Osteoblast (primary cell): ENCODE measurements at places on chromosomes 12 and 14. TPM values are rescaled to one million over a fixed set of nuclear protein-coding genes. Genes with fewer than 3 reads are reported as not detected.

DNA sequence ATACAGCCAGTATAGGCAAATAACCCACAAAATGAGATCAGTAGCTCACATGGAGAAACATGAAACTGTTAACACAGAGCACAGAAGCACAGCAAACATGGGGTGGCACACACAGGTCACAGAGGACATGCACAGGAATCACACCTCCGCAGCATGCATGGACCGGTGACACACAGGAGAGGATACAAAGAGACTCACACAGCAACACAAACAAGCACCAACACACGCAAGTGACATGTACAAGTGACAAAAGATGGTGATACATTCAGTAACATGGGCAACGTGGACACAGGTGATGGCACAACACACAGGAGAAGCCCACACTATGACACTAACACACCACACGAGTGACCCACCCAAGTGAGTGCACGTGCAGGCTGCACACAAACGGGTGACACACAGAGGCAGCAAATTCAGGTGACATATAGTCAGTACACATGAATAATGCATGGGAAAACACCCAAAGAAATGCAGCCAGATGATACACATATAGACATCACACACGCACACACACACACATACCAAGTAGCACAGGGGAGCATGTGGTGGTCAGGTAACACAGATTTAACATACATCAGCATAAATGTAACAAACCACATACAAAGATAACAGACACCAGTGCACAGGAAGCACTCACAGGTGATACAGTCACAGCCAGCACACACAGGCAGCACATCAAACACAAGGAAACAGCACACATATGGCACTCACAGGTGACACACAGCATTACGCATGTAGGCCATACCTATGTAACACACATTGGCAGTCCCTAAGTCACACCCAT, 216.0 kb upstream of the SFSWAP start:
- no peaks in the 10 kb centered on the region for H3K36me3 ChIP-seq
- no peak overlapping the region for H3K27ac ChIP-seq
- H3K4me3 ChIP-seq = no peak overlapping the region
- H3K4me1 ChIP-seq = no peaks in the 10 kb centered on the region
- H3K27me3 ChIP-seq = no peaks in the 10 kb centered on the region

DNA sequence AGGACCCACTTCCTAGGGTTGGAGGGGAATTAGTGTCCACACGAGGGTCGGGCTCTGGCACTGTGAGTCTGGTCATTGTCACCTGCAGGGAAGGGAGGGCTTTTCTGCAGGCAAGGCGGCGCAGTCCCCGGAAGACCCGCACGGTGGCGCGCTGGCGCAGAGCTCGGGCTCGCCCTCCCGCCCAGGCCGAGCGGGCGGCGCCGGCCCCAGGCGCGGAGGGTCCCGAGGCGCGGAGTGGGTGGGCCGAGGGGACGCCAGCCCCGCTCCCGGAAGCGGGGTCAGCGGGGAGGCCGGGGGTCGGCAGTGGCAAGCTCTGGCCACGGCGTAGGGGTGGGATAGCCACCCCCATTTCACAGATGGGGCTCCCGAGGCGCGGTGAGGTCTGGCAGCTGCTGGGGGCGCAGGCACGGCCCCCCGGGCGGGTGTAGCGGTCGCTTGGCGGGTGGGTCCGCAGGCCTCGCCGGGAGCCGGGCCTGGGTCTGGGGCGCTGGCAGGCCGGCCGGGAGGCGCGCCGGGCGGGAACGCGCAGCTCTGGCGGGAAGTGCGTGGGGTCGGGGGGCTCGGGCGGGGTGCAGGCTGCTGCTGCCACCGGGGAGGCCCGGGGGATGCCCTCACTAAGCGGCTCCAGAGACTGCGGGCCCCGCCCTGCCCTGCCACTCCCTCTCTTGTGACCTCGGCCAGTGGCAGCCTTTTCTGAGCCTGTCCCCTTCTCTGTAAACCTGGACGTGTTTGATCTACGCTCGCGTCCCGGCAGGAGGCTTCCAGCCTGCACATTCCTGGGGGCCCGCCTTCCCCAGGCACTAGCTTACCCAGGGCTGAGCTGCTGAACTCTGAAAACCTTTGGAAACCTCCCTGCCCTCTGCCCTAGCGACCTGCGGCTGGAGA, 46.1 kb downstream of the CYP46A1 start:
- H3K4me1 ChIP-seq = no peaks in the 10 kb centered on the region
- no peaks in the 10 kb centered on the region for H3K36me3 ChIP-seq
- no peak overlapping the region for H3K27ac ChIP-seq
- peak overlapping the region; percentile 76 for H3K4me3 ChIP-seq

GRCh38 chr12:103442182-103442555, 53.6 kb downstream of the C12orf42 start:
- no peaks in the 10 kb centered on the region for H3K27me3 ChIP-seq
- DNase-seq = no peak

DNA sequence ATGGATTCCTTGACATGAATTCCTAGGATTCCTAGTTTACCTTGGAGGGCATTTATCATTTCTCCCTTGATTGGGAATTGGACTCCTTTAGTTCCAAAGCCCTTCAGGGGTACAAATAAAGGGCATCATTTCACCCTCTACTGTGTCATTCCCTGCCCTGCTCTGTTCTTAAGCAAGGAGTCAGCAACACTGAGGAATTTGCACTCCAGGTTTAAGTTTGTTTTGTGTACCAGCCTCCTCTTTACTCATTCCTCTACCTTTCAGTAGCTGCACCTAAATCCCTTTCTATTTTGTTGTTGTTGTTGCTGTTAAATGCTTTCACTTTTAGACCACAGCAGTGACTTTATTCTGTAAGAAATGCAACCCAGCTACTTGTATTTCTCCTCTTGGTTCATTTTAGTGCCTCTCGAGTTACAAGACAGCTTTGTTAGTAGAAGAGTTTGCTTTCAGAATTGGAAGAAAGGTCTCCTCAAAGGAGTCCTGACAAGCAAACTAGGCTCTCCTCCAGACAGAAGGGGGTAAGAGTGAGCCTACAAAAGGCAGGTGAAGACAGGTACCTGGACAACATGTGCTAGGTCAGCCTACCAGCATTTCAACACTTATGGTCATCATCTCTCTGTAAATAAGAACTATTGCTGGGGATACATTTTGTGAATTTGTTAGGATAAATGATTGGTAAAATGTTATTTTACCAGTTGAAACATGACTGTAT, 90.0 kb downstream of the RMST start:
- H3K4me1 ChIP-seq = no peaks in the 10 kb centered on the region
- H3K36me3 ChIP-seq = no peaks in the 10 kb centered on the region

Gene POTEM
- total RNA-seq = not detected in 2 replicates

Gene GPD1
- total RNA-seq = under 0.01 TPM in 1 of 2 replicates, not detected in the other

Gene REM2
- 0.29 and 0.36 TPM in 2 replicates for total RNA-seq

Gene BIN2
- total RNA-seq = under 0.01 TPM in 1 of 2 replicates, not detected in the other
